ENCODE measurements at places on chromosomes 1 and 21. TPM values are rescaled to one million over a fixed set of nuclear protein-coding genes. Genes with fewer than 3 reads are reported as not detected.

Gene IPO9
- 13.4 TPM for total RNA-seq

GRCh38 chr1:24341260-24341659 lies 22.1 kb downstream of the GRHL3 start:
- no peak for DNase-seq

DNA sequence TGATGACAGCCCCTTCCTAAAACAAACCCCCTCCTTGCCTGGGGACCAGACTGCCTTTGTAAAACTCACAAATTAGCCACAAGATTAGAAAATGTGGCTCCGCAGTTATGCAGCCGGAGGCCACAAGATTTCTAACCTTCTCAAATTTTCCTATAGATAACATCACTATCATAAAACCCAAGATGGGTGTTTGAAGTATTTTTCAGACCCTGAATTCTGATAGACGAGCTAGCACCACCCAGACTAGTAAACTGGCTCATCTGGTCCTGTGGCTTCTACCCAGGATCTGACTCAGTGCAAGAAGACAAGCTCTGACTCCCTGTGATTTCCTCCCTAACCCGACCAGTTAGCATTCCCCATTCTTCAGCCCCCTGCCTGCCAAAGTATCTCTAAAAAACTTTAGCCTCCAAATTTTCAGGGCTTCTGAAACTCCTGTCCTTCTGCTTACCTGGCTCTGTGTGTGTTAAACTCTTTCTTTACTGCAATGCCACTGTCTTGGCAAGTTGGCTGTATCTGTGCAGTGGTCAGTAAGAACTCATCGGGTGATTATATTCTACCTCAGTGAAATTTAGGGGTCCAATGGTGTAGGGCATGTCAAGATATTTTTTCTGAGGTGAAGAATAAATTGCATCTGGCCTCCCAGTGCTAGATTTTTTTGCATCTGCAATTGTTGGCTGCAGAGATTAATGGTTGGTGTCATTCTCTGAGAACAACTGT lies 102.1 kb downstream of the S1PR1 start:
- DNase-seq, result no peak

DNA sequence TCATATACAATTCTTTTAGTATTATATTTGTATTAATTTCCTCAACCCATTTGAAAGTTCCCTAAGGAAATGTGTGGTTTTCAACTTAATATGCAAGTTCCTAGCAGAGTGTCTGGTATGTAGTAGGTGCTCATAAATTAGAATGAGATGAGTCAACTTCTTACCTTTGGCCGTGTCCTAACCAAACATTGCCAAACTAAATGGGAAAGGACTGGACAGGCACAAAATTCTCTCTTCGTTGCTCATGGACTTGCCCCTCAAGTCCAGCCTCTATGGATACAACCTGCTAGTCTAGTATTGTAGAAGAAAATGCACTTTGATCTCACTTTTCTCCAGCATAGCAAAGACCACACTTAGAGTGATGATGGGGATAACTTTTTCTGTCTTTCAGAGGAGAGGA lies 11.6 kb upstream of the MRPS14 start:
- no peak for DNase-seq

DNA sequence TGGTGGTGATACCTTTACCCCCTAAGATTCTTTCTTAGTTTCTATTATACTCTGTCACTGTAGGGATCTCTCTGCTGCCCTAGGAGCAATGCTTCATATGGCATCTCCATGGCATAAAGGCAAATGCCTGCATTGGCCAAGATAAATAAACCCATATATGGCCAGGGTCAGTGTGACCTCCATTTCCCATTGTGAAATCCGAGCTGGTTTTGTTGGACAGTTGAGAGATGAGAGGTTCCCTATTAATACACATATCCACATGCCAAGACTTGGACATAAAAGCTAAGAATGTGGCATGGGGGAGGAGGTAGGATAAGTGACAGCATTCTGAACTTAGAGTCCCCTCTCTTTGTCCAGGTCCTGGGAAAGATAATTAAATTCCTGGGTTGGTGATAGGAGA lies 1.4 kb downstream of the TPM3 start:
- DNase-seq, result no peak

DNA sequence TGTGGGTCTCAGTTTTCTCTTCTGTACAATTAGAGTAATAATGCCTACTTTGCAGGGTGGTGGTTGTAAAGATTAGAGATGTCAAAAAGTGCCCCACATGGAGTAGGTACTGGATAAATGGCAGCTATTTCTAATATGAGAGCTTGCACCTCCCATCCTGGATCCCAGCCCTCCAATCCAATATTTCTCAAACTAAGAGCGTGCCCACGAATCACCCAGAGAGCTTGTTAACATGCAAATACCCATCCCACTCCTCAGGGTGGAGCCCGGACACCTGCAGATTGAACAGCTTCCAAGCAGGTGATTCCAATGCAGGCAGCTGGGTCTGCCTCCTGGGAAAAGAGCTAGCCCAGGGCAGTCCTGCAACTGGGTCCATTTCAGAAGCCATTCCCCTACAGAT lies 33.0 kb downstream of the LRRN2 start:
- no peak for DNase-seq

DNA sequence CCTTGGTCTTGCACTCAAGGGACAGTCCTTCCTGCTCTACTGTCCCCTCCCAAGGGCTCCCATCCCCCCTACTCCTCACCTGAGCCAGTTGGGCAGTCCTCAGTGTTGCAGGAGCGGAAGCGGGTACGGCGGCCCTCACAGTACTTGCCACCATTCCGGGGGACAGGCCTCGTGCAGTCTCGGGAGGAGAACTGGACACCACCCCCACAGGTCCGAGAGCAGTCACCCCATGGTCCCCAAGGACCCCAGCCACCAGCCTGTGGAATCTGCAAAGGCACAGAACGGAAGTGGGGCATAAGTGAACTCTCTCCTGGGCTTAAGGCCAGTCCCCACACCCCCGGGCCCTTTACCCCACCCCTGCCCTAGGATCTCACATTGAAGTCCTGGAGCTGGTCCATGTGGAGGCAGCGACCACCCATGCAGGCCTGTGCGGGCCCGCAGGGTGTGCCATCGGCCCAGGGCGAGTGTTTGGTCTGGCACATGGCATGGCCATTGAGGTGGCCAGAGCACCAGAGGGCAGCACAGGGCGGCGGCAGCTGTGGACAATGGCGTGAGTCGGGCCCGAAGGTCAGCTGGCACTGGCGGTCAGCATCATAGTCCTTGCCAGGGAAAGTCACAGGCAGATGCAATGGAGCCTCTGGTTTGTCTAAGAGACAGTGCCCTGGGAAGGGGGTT lies 5.2 kb downstream of the ADAMTS4 start:
- no peak for DNase-seq
